ENCODE measurements at places on chromosomes 1 and 21.

GRCh38 chr1:2347409-2347785 is 44.0 kb downstream of the MORN1 start:
- DNase-seq, result no peak

- DNase-seq, result peak; percentile 70
Measured at GRCh38 chr1:112618721-112619517, at the start of gene ST7L. ST7L (minus strand) TSS chr1:112619141; CDS start chr1:112619113, 28 bp downstream.

DNA sequence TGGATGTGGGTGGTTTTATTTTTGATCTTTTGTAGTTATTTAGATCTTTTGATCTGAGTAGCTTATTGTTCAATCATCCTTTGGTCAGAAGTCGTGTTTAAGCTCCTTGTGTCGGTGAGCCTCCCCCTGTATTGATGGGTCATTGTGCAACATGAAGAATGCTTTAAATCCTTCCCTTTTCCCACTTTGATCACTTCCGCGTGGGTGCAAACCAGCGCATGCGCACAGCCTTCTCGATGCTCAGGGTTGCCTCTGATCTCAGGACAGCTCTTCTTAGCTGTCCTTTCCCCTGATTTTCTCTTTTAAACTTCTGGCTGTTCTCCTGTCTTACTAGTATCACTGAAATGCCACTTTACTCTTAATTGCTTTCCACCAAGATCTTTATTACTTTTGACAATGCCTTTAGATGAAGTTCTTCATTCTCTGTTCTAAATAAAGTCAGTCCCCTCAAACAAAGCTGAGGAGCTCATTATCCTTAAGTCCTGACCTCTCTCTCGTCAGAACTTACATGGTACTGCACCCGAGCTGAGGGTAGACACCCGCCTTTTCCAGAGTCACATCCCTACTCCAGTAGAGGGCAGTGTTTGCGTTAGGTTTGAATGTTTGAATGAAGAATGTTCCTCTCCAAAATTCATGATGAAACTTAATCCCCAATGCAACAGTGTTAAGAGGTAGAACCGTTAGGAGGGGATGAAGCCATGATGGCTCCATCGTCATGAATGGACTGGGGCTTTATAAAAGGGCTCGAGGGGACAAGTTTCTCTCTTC is 547.9 kb upstream of the TMPRSS15 start:
- DNase-seq, result no peak

GRCh38 chr1:80878343-80878742 is 922.4 kb upstream of the ADGRL2 start:
- no peak for DNase-seq

- no peak for DNase-seq
Measured at GRCh38 chr1:21931171-21932093, 5.7 kb downstream of the HSPG2 start.

DNA sequence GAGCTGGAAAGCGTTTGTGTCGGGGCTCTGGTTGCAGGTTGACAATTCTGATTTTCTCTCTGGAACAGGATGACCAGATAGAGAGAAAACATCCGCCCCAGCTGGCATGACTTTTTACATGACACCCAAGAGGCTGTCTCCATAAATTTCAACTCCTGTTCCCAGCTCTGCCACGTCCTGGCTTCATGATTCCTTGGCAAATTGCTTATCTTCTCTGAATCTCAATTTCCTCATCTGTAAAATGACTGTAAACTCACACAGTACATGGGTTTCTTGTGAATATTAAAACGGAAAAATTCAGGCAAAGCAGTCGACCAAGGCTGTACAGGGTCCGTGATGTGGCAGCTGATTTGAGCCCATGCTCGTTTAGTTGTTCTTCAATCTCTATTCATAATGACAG is 572.7 kb downstream of the AJAP1 start:
- no peak for DNase-seq

GRCh38 chr1:208601561-208601960 is 357.4 kb upstream of the PLXNA2 start:
- no peak for DNase-seq

- no peak for DNase-seq
Measured at GRCh38 chr1:100628631-100629081, 90.7 kb downstream of the GPR88 start.

- no peak for DNase-seq
Measured at GRCh38 chr1:202264726-202265125, 71.1 kb downstream of the LGR6 start.

DNA sequence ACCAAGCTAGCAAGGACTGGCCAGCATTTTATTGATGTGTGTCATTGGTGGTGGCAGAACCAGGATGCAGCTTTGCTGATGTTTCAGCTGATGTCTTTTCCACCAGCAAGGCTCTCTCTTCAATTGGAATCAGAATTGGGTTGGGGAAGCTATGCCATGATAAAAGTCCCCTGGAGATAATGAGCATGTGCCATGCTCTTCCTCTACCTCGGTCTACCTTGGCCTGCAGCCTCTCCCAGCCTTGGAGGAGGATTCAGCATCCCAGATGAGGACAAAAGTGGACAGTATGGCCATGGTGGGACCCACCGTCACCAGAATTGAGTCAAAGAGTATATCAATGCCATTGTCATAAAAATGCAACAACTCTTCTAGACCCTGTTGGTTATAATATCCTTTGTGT is 8.6 kb downstream of the AVPR1B start:
- DNase-seq, result no peak

- DNase-seq, result no peak
Measured at GRCh38 chr1:13623021-13623637, 39.5 kb downstream of the PDPN start.

DNA sequence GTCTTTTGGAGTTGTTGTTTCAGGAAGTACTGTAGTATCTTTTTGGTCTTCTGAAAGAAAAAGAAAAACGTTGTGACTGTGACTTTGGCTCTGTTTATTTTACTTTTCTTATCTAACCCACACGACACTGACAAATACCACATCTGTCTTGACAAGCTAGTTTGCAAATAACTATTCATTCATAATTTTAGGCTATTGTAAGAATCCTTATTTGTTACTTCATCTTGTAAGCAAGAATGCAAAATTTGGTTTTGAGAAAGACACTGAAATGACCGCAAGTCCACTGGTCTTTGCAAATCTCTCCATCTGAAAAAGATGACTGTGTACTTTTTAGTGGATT is 12.7 kb downstream of the TGFB2 start:
- DNase-seq, result no peak

DNA sequence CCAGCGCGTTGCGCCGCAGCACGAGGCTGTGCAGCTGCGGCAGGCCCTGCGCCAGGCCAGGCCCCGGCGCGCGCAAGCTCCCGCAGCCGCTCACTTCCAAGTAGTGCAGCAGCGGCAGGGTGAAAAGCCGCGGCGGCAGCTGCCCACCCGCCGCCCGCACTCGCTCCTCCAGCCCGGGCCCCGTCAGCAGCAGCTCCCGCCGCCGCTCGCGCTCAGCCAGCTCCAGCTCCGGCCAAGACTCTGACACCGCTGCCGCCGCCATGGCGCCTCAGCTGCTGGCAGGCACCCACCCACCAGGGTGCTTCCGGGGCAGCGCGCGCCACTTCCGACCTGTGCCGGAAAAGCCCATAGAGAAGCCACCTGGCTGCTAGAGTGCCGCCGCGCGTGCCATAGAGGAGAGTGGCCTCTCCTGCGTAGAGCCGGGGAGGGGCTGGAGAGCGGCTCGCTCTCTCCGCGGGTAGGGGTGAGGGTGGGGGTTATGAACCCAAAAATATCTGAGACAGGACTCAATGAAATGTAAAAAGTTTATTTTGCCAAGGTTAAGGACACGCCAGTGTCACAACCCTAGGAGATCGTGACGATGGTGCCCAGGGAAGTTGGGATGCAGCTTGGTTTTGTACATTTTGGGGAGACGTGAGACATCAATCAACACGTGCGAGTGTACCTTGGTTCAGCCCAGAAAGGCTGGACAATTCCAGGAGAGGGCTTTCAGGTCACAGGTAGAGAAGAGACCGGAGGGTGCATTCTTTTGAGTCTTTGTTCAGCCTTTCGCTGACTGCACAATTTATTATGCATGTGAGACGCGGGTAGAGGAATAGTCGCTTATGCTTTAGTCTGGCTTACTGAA is at the start of gene LRRC47:
Gene LRRC47, minus strand, starts transcription at position 284 of the 847 bp plus-strand sequence. Its CDS starts 22 bp downstream, at position 262.
- peak; percentile 97 for DNase-seq

- DNase-seq, result no peak
Measured at GRCh38 chr1:107572674-107573211, 392.2 kb downstream of the VAV3 start.

DNA sequence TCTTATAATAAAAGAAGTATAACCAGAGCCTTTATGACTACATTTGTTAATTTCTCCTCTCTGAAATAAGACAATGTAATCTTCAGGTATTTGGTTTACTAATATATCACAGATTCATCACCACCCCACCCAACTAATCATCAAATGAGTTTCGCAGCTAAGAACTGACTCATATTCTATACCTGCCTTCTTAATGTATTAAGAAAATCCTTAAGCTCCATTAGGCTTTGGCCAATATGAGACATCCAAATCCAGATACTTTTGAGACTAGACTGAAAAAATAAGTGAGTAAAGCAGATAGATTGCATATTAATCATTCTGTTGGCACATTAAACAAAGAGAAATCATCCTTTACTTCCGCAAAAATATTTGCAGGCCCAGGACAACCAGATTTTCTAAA is 18.7 kb upstream of the FMO2 start:
- no peak for DNase-seq

DNA sequence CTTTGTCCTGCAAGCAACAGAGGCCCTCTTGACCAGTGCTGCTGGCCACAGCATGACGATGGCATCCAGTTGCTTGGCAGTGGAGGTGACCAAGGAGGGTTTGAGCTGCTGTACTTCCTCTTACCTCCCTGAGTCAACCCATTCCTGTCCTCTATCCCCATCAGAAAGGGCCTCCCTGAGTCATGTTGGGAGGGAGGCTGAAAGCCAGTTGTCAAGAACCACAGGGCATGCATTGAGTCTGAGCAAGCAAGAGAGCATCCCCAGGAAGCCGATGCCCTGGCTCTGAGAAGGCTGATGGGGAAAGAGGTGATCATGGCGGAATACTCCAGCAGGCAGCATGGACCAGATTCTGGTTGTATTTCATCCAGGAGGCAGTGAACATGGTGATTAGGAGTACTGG is 69.6 kb downstream of the LACTBL1 start:
- no peak for DNase-seq

DNA sequence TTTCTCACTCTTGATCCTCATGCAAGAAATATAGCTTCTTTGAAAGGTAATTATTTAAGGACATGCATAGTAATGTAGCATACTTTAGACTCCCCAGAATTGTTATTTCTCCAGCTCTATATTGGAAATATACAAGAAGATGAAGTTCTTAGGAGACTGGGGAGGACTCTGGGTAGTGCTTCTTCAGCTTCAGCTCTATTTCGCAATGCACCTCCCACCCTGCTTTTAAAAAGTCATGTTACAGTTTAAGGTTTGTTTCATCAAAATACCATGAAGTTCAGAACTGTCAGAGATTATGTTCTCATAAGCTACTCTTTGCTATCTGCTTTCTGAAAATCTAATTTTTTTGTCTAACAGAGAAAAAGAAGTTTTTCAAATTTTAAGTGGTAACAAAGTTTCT is 586.2 kb upstream of the ADGRL4 start:
- no peak for DNase-seq

- no peak for DNase-seq
Measured at GRCh38 chr1:30822966-30823581, 65.5 kb upstream of the LAPTM5 start.

DNA sequence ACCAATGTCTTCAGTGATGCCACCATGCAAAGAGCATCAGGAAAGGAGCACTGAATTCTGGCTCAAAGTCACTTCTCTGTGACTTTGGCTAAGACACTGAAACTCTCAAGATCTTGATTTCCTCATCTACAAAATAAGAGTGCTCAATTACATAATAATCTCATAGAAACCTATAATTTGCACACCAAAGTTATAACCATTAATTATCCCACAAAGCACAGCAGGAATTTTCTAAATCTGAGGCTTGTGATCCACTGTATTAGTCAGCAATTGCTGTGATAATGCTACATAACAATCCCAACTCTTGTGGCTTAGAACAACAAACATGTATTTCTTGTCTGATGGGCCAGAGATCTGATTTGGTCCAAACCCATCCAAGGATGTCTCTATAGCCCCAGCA is 108.7 kb downstream of the PSMG1 start:
- DNase-seq, result no peak

GRCh38 chr1:209721323-209721722 is 16.7 kb downstream of the HSD11B1 start:
- no peak for DNase-seq

GRCh38 chr1:23568608-23569383 is 9.5 kb upstream of the ID3 start:
- DNase-seq, result no peak

DNA sequence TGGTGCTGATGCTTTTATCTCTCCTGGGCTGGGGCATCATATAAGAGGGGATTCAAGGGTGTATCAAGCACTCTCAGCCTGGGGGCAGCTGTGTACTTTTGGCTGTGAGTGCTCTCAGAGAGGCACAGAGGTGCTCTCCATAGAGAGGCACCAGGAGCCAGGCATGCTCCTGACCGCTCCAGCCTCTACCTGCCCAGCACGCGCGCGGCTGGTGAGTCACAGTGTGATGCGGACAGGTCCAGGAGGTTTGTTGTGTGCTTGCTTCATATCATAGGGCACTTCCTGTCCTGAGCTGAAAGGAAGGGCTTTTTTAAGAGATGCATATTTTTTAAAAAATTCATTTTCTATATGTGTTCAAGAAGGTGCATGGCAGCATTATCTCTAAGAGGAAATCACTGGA is 93.6 kb upstream of the BCAR3 start:
- no peak for DNase-seq

GRCh38 chr1:203932556-203932955 is 71.2 kb downstream of the SNRPE start:
- no peak for DNase-seq

DNA sequence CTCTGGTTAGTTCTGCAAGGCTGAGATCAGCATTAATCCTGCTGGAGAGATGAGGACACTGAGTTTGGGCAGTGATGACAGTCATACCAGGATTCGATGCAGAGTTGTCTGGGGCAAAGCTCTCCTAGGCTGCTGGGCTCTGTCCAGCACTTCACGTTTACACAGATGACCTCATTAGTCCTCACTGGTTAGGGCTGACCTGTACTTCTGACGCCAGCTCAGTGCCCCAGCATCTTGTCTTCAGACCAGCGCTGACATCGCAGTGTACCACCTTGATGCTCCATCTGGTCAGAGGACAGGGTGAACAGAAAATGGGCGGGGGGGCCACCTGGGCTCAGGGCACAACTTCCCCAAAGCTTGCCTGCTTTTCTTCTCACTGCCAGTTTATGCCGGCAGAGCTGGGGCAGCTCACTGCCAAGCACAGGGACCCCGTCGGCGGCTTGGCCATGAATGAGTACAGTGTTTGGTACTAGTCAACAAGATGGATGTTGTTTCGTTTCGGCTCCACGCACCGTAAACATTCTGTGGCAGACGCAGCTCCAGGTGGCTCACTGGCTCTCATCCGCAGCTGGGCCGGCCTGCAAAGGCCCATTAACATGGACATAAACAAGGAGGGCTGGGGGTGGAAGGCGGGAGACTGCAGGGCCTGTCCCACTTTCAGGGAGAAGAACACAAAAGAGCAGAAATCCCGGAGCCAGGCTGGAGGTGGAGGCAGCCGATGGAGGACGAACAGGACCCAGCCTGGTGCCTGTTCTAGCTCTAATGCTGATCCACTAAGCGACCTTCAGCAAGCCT is 118.7 kb downstream of the GLIS1 start:
- peak; percentile 3 for DNase-seq
